ENCODE measurements at places on chromosomes 2 and 18.

DNA sequence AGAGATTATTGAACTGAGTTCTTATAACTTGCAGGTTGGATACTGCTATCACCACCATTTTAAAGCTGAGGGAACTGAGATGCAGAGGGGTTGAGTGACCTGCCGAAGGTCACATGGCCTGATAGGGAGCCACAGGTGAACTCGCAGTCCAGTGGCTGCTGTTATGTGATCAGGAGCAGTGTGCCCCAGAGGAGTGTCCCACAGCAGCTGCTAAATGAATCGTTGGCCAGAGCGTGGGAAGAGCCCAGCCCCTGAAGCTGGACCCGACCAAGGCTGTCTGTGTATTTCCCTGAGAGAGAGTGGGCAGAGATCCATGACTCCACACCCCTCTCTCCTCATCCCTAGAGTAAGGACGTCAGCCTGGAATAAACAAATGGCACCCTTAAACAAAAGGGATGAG, 26.7 kb upstream of the PRLH start:
- no peak for DNase-seq
- no peak overlapping the region for H3K27ac ChIP-seq
- no peak overlapping the region for H3K4me3 ChIP-seq
- no peaks in the 10 kb centered on the region for H3K36me3 ChIP-seq
- no peaks in the 10 kb centered on the region for H3K4me1 ChIP-seq

DNA sequence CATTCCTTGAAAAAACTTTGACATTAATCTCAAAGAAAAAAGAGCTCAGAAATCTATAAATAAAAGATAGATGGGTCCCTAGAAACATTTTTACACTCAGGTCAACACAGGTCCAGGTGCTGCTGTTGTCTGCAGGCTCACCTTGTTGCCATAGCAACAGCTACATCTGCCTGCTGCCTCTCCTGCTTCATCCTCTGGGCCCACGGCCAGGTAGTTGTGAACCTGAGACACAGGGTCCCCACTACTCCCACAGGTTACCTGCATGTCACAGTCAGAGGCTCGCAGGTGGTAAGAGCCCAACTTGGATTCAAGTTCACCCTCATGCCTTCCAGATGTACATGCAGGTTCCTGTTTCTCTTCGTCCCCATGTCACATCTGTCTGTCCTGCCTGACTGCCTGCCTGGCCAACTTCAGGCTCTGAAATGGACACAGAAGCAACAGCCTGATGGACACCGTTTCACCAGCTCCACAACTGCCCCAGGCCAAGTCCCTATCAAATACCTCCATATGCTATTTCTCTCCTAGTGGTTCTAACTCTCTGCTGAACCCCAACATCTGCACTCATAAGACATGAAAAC, 88.3 kb upstream of the SALL3 start:
- no peak overlapping the region for H3K4me3 ChIP-seq
- DNase-seq, result no peak
- no peaks in the 10 kb centered on the region for H3K4me1 ChIP-seq
- H3K27me3 ChIP-seq, result no peaks in the 10 kb centered on the region

DNA sequence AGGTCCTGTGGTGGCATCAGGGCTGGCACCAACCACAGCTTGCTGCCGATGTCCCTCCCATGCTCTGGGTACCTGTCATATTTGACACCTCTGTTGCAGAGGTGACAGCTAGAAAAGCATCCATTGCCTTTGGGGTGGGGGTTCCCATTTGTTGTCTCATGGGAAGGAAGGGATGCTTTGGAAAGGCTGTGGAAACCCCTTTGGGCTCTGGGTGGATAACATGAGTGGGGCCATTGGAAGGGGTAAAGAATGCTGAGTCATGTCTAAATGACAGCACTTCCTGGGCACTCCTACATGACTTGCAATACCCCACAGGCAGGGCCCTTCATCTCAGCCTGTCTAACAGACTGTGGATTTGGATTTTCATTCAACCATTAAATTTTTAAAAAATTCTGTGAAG, 27.8 kb downstream of the CTIF start:
- DNase-seq, result no peak
- H3K4me3 ChIP-seq, result no peak overlapping the region
- no peaks in the 10 kb centered on the region for H3K4me1 ChIP-seq
- H3K27me3 ChIP-seq, result no peaks in the 10 kb centered on the region
- H3K36me3 ChIP-seq, result no peaks in the 10 kb centered on the region

DNA sequence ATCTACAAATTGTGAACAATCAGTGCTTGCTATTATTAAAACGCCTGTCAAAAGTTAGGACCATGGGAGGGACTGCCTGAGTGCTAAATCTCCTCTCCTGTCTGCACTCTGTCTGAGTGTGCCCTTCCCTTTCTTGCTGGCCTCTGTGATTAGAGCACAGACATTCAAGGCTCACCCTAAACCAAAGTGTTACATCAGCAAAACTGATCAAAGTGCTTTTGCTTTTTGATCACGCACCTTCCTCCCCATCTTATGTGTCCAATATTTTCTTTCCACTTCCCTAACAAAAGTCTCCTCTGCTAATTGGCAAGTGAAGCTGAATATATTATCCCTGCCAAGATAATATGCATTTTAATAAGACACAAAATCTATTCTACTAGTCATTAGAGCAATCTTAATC, 30.5 kb upstream of the DNAJC10 start:
- DNase-seq, result no peak
- H3K4me3 ChIP-seq, result no peak overlapping the region
- H3K27ac ChIP-seq, result no peak overlapping the region
- H3K36me3 ChIP-seq, result no peaks in the 10 kb centered on the region
- H3K4me1 ChIP-seq, result no peaks in the 10 kb centered on the region
- H3K27me3 ChIP-seq, result peaks cover 10% of the 10 kb centered on the region

DNA sequence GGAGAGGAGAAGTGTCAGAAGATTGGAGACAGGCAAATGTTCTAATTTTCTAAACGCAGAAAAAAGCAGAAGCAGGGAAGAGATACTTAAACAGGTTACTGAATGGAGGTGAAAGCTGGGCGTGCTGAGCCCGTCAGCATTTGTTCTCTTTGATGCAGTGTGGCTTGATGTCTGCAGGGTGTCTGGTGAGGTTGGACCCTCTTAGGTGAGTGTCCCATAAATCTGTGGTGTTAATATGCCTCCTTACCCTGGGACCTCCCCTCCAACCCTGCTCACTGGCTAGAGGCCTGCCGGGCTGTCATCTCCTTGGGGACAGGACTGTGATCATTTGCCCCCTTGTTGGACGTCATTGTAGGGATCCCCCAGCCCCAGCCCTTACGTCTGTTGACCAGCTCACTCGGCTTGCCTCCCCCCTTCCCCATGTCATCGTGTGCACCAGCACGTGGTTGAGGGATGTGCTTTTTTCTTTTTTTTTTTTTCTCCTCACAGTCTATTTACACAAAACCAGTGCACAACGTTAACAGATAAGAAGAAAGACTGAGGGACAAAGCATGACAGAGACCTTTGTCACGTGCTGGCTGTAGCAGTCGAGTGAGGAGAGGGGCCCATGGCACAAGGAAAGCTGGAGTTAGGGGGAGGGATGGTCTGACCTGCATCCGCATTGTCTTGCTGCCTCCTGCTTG, 56.4 kb downstream of the NCK2 start:
- H3K27me3 ChIP-seq, result no peaks in the 10 kb centered on the region
- H3K27ac ChIP-seq, result peak overlapping the region; percentile 87
- H3K4me1 ChIP-seq, result peaks cover 97% of the 10 kb centered on the region
- DNase-seq, result no peak
- peaks cover 27% of the 10 kb centered on the region for H3K36me3 ChIP-seq

DNA sequence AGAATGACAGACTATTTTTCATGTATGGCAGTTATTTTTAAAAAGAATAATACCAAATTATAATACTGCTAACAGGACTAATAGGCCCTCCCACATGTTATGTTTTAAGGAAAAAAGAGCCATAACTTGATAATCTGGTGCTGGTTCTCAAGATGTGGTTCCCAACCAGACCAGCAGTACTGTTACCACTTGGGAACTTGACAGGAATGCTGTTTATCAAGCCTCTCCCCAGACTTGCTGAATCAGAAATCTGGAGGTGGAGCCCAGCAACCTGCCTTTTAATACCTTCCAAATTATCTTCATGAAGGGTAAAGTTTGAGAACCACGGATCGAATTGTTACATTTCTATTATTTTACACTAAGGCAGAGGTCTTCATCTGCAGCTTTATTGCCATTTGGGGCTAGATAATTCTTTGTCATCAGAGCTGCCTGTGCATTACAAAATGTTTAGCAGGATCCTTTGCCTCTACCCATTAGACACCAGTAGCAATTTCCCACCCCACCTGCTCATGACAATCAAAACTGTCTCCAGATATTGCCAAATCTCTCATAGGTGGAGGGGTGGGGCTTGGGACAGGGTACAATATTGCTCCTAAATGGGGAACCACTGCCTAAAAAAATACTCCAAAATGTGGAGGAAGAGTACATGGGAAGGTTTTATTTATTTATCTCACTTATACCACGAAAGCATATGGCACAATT, 629.6 kb downstream of the ARHGAP15 start:
- H3K36me3 ChIP-seq, result no peaks in the 10 kb centered on the region
- no peak overlapping the region for H3K27ac ChIP-seq
- no peaks in the 10 kb centered on the region for H3K4me1 ChIP-seq
- H3K27me3 ChIP-seq, result no peaks in the 10 kb centered on the region
- no peak overlapping the region for H3K4me3 ChIP-seq

- H3K36me3 ChIP-seq, result no peaks in the 10 kb centered on the region
- peak; percentile 28 for DNase-seq
- peaks cover 20% of the 10 kb centered on the region for H3K27me3 ChIP-seq
- H3K4me1 ChIP-seq, result no peaks in the 10 kb centered on the region
- H3K27ac ChIP-seq, result no peak overlapping the region
- H3K4me3 ChIP-seq, result no peak overlapping the region
Observed at GRCh38 chr18:62389761-62390481, 64.8 kb downstream of the TNFRSF11A start.

Data from activated CD4-positive, alpha-beta memory T cell treated with anti-CD3 and anti-CD28 coated beads for 36 hours (primary cell).